CD4-positive, alpha-beta T cell treated with Interleukin-2 at 100 ng/mL for 4 hours (primary cell): ENCODE measurements at places on chromosomes 7 and 10.

GRCh38 chr10:44974082-44974627 lies 4.5 kb downstream of the DEPP1 start:
- no peak for DNase-seq

- DNase-seq, result no peak
Observed at GRCh38 chr7:28263622-28264271, 83.2 kb upstream of the JAZF1 start.

- DNase-seq, result no peak
Observed at GRCh38 chr7:122535086-122535485, 163.8 kb downstream of the RNF133 start.

DNA sequence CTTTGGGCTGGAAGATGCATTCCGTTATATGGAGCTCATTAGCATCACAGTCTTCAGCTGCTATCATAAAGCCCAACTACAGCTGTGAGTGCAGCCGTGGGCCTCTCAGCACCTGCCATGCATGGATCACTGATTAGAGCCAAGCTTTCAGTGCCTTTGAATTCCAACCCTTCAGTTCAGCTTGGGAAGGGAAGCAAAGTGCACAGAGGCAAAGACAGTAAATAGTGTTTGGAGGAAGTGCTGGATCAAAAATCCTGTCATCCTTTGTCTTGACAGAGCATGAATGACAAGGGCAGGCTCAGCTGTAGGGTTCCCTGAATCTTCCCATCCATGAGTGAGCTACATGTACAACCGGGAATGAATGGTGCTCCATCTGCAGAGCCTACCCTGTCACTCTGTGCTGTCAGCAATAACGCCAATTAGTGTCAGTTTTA lies 153.7 kb downstream of the DNAJB9 start:
- DNase-seq, result no peak

GRCh38 chr7:35630024-35630972 lies 64.6 kb downstream of the HERPUD2 start:
- DNase-seq, result no peak

- no peak for DNase-seq
Observed at GRCh38 chr10:2077231-2077630, 339.9 kb upstream of the ADARB2 start.

- DNase-seq, result no peak
Observed at GRCh38 chr7:27214239-27214950, 14.5 kb upstream of the HOXA13 start.

GRCh38 chr10:31413325-31413724 lies 94.3 kb downstream of the ZEB1 start:
- DNase-seq, result no peak

DNA sequence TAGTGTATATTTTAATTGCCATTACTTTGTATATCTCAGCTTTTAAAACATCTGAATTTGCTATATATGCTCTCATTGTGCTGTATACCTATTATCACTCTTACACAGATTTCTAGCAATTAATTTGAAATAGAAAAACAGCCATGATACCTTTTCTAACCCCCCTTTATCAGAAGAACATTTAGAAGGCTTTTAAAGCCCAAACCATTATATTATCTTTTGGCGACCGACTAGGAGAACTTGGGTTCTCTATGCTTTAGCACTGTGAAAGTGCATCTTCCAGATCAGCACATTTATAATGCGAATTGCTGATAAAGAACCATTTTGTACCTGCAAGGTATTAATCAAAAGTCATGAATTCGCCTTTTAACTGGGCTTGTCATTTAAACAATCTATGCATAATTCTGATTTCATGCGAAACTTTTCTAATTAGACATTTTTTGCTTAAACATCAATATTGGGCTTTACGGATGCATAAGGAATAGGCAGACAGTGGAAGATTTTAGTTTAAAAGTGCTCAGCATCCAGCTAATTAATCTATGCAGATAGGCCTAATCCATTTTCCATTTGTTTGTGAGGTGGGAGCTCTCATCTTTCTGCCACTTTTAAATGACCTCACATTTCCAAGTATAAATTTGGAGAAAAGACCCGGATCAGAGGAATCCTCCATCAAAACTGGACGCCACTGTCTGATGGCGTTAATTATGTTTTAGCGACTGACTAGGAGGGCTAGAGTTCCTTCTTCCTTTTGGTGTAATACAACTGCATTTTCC lies 1.2 kb upstream of the MLLT10 start:
- no peak for DNase-seq

DNA sequence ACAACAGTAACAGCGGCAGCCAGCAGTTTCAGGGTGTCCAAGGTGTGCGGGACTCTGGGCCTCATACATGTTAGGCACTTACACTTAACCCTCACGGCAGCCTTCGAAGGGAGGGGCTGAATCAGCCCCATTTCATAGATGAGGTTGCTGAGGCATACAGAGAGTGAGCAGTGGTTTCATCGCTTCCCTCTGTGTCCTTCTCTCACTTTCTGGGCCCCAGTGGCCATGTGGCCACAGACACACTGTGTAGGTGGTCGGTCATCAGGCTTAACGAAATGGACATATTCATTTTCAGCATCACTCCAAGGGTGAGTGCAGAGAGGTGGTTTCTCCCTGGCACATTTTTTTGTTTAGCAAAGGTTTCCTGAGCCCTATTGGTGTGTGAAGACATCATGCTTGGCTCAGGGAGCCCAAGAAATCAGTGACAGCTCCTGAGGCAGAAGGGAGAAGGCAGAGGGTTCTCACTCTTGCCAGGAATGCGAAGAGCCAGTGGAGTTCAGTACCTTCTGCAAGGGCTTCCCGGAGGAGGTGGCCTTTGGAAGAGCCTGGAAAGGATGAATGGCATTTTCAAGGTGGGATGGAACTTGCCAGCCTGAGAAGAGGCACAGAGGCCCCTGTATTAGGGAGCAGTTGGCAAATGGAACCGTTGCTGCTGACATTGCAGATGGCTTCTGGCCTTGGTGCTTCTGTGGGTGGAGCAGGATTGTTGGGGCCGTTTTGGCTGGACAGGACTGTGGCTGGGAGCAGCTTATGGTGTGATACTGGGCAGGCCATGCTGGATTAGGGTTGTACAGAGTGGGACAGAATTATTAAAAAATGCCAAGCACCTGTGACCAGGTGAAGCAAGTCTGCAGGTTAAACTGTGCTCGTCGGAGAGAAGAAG lies 61.7 kb upstream of the PPIF start:
- peak; percentile 33 for DNase-seq

DNA sequence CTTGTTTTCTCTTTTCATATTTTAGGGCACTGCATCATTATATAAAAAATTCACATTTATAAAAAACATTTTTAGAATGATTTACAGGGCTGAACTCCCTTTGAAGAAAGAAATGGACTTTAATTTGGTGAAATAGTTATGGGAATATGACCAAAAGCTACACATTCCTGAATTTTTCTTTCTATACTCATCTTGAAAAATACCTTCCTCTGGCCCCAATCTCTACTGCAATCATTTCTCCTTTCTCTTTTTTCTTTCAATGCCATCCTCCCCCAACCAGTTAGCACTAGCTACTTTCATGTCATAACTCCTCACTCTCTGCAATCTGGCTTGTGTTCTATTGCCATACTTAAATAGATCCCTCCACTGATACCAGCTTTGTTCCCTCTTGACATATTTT lies 6.2 kb downstream of the WNT8B start:
- DNase-seq, result no peak

DNA sequence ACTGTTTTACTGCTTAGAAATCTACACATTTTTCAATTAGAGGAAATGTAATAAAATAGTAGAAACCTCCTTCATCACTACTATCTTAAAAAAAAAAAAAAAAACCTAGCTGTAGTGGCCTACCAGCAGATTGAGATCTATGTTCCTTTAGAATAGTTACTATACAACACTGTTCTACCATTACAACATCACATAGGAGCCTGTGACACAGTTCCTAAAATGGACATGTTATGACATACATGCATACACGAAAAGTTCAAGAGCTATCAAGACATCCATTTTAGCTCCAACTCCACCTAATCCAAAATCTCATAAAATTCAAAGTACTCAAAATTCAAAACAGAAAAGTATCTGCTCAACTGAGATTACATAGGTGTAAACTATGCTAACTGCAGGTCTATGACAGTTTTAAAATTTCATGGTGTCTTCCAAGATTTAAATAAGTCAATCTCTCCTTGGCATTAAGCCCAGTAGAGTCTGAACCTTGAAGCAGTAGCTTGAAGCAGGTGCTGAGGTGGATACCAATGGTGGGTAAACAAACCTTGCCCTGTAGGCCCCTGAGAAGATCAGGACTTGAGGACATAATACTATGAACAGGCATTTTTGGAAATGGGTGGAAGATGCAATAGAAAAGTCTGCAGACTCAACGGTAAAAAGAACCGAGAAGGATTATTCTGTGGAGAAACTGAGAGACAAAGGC lies 17.0 kb downstream of the CACUL1 start:
- no peak for DNase-seq

- no peak for DNase-seq
Observed at GRCh38 chr10:72756674-72757385, 64.9 kb downstream of the MCU start.

DNA sequence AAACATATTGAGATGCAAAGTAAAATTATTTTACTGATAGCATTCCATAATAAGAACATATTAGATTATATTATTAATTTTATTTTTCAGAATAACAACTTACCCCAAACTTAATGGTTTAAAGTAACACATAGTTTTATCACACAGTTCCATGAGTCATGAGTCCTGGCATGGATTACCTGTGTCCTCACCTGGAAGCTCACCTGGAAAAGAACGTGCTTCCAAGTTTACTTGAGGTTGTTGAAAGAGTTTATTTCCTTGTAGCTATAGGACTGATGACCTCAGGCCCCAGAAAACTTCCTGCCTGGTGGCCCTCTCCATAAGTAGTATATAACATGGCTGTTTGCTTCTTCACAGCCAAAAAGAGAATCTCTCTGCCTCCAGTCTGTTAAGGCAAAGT lies 254.6 kb downstream of the TFEC start:
- no peak for DNase-seq

DNA sequence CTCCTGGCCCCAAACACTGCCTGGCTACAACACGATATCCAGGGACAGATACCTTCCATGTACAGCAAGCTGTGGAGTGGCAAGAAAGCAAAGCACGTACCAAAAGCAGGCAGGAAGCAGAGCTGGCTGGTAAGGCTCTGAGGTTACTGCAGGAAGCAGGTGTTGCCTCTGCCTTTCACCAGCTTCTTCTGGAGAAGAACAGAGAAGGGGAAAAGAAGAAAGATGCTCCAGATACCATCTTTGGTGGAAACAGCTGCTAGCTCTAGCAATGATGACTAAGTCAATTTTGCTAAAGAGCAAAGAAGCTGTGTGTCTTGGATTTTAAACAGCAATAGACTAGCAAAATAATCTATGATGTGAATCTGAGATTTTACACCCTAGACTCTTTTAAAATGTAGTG lies 34.9 kb upstream of the PRSS1 start:
- peak; percentile 53 for DNase-seq

- no peak for DNase-seq
Observed at GRCh38 chr7:89681448-89681847, 472.8 kb upstream of the STEAP1 start.

- DNase-seq, result no peak
Observed at GRCh38 chr7:120186688-120187087, 86.3 kb upstream of the KCND2 start.

DNA sequence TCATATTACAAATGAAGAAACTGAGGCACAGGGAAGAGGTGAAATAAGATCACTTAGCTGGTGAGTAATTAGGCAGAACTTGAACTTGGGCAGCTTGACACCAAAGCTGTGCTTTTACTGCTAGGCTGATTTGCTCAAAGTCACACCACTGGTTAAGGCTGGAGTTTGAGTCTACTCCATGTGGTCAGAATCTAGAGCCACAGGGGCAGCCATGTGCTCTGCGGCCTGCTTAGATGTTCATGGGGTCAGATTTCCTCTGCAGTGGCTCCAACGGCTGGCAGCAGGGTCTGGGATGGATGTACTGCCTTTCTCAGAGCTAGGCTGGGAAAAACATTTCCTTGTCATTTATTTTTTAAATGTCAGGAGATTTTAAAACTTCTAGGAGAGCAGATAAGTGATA lies 417.5 kb downstream of the KCNMA1 start:
- DNase-seq, result no peak
